ENCODE measurements at places on chromosomes 6 and 20. TPM values are rescaled to one million over a fixed set of nuclear protein-coding genes. Genes with fewer than 3 reads are reported as not detected.
A peak's percentile ranks its signal among the peaks of the same experiment; 100 is the strongest.

Gene GABRR2
- total RNA-seq = not detected

- DNase-seq = no peak
Observed at GRCh38 chr20:31948008-31948407, 3.8 kb downstream of the PDRG1 start.

DNA sequence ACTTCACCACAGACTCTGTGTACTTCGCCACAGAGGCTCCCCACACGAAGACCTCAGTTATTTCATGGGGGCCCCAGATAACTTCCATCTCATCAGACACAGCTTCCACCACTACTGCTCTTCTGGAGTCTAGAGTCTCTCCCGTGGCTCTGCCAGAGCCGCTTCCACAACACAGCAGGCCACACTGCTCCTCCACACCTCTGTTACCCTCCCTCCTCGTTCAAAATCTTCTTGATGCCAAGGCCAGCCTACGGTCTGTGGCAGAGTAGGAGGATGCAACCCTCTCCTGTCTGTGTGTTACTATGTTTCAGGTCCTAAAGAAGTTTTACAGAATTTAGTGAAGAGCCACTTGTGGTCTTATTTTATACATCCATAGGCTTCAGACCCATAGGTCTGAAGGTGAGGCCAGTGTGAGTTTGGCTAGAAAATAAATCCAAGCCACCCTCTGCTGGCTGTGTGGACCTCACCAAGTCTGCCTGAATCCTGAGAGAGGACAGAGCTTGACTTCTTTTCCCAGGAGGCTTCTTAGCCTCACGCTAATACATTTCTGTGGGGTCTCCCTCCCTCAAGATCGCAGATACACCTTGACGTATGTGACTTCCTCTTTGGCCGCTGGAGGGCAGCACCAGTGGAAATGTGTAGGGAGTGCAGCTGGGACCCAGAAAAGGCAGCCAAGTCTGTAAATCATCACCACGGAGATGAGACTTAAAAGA is 197.7 kb downstream of the FAXC start:
- peak; percentile 69 for DNase-seq

GRCh38 chr6:44272999-44273566 is 2.8 kb downstream of the TMEM151B start:
- no peak for DNase-seq

DNA sequence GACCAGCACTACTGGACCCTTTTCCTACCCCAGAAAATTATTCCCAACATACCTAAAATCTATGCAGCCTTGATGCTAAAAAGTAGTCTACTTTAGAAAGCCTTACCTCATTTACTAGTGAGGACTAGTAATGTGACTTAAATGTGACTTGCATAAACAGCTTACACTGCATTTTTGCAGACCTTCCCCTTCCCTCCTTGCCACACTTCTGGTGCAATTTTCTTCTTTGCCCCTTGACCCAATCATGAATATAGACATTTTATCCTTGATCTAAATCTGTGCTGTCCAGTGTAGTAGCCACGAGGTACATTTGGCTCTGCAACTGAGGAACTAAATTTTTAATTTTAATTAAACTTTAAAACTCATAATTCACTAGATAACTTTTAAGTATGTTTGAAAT is 7.0 kb upstream of the ZKSCAN8 start:
- DNase-seq = no peak

Gene LY6G5C
- total RNA-seq = 2.1 TPM

DNA sequence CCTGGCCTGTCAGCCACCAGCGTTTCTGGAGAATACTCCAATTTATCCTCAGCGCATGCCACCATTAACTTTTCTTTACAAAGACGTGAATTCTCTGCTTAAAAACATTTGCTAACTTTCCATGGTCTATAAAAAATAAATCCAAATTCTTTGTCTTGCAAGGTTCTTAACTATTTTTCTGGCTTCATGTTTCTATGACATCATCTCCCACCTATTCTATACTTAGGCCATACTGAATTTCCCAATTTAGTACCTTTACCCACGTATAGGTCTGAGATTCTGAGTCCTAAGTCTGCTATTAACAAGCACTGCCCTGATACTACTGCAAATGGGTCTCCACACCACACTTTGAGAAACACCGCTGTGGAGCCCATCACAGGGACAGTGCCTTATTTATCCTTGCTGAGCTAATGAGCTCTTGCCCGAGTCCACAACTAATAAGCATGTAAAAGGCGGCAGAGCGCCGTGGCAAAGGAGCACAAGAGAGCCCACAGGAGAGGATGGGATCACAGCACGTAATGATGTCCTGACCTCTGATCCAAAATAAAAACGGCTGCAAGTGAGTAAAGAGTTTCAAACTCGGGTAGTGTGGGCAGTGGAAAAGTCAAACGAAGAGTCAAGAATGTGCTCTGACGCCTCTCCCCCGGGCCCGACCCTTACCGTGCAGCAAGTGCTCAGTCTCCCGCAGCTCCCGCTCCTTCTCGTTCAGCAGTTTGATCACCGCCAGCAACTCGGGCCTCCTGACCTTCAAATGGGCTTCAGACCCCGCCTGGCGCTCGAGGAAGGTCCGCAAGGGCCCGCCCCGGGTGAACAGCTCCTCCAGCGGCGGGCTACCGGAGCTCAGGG is 519 bp downstream of the MTRF1L start:
- peak; percentile 49 for DNase-seq

Gene COL9A3
- total RNA-seq = 59.7 TPM

DNA sequence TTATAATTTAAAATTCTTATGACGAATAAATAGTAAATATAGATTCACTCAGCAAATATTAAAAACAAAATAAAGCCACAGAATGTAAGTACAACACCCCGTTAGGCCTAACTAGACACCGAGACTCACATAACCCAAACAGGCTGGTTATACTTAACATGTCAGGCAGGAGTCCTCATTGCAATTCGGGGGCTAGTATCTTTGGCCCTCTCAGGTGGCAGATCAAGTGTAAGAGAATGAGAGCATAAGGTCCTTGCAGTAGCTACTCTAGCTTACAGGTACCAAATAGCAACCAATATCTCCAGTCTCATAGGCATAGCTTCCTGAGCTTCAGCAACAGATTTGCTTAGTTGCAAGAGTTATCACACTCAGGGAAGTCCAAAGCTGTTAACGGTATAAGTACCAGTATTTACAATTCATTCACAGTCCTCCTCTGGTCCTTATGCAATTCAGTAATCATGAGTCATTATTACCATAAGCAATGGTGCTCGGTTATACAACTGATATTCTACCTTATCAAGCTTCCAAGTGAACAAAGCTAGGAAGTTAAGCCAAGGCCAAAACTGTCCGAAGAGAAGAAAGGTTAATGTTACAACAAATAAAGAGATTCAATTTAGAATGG is 20.1 kb downstream of the REV3L start:
- DNase-seq = no peak

GRCh38 chr6:160197662-160198061 is 61.0 kb downstream of the SLC22A2 start:
- DNase-seq = no peak

Gene CTCFL
- not detected for total RNA-seq
